Activated gamma-delta T cell treated with anti-CD3 and anti-CD28 coated beads, Interleukin-2, amount 50 U/mL, for 16 hours (primary cell): ENCODE measurements at places on chromosomes 3 and 15.

GRCh38 chr3:85560088-85560785 is 601.4 kb downstream of the CADM2 start:
- DNase-seq = no peak

- no peak for DNase-seq
Measured at GRCh38 chr3:137796993-137797392, 32.9 kb downstream of the SOX14 start.

DNA sequence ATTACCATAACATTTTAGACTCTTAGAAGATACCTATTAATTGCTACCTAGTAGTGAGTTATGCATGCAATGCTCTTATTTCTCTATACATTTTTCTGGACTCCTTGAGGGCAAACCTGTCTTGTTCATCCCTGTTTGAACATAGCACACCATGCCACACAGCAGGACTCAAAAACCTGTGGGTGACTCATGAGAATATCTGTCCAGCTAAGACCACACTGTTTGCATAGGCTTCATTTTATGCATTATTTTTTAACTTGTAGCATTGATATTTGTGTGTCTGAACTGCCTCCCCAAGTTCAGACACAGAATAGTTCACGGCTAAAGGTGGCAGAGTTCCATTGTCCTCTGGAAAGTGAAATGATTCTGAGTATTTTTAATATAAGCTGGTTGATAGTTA is 1.8 kb downstream of the LMCD1 start:
- DNase-seq = no peak

GRCh38 chr3:154191520-154191919 is 70.3 kb downstream of the ARHGEF26 start:
- DNase-seq = no peak

- no peak for DNase-seq
Measured at GRCh38 chr3:123791898-123792297, 92.2 kb downstream of the MYLK start.

DNA sequence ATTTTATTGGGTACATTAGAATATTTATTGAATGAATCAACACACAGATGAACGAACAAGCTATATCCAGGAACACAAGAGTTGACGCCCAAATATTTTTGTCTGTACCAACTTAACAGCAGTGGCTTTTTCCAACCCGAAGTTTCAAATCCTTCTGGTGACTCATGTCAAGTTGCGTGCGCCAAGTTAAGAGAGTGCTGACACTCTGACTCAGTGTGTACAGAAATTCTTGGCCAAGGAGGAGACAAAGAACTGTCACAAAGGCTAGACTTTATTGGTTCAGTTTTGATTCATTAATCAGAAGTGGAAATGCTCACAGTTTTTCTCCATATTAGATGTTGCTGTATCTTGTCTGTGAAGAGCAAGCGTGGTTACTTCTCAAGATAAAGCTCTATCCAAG is 59.6 kb upstream of the TSC22D2 start:
- no peak for DNase-seq

DNA sequence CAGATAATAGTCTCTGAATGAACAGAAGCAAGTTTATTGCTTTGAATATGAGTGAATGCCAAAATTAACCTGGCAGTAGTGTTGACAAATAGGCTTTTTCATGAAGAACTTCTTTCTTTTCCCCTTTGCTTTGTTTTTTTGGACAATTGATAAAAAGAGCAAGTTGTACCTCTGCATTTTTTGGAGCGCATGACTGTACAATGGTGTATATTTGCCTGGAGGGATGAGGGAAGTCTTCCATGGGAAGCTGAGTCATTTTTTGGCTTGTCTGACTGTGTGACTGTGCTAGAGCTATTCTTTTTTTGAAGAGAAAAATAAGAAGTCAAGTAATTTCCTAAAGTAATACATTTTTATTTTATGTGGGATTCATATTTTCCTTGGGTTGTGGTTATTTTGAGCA is 186.9 kb downstream of the KLHL25 start:
- no peak for DNase-seq

DNA sequence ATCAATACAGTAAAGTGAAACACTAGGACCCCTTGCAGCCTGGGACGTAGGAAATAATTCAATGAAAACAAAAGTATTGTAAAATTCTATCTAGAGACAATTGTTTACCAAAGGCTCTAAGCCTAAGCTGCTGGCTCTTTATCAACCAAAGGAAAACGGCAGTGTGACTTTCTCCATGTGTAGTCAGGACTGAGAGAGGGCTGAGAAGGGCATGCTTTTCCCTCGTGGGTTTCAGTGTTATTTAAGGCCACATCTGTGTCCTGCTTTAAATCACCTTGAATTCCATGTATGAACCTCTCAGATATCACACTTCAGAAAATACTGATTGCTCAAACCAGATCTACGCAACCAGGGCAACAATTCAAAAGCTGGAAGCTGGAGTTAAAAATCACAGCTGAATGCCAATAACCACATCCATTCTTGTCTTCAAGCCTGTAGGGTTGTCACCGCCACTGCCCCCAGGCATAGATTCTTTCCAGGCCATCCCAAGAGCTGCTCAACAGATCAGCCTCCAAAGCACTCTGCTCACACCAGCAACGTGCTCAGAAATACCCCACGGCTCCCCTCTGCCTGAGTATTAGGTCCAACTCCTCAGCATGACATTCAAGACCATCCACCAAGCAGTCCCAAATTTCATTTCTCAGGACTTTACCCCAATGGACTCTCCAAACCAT is 124.0 kb downstream of the SRGAP3 start:
- no peak for DNase-seq

GRCh38 chr3:59240666-59241255 is 190.9 kb upstream of the CFAP20DC start:
- no peak for DNase-seq

DNA sequence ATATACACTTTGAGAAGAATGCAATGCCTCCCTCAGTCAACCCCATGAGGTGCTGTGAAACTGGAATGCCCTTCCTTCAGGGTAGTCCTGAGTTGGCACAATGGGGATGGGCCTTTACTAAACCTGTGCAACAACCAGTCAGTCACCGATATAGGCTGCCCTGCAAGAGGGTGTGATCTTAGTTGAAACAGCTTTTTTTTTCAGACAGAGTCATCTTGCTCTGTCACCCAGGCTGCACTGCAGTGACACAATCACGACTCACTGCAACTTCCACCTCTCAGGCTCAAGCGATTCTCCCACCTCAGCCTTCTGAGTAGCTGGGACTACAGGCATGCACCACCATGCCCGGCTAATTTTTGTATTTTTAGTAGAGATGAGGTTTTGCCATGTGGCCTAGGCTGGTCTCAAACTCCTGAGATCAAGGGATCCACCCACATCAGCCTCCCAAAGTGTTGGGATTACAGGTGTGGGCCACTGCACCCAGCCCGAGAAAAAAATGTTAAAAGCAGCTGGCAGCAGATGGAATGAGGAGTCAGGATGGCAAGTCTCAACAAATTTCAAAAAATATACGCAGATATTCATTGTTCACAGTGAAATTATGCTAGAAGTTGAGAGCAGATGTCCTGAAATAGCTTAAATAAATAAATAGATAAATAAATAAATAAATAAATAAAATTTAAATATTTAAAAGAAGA is 31.8 kb downstream of the MYO5A start:
- no peak for DNase-seq
